ENCODE measurements at places on chromosomes 13 and 19.

GRCh38 chr19:17337675-17338432 lies 501 bp downstream of the GTPBP3 start:
- no peak for DNase-seq

DNA sequence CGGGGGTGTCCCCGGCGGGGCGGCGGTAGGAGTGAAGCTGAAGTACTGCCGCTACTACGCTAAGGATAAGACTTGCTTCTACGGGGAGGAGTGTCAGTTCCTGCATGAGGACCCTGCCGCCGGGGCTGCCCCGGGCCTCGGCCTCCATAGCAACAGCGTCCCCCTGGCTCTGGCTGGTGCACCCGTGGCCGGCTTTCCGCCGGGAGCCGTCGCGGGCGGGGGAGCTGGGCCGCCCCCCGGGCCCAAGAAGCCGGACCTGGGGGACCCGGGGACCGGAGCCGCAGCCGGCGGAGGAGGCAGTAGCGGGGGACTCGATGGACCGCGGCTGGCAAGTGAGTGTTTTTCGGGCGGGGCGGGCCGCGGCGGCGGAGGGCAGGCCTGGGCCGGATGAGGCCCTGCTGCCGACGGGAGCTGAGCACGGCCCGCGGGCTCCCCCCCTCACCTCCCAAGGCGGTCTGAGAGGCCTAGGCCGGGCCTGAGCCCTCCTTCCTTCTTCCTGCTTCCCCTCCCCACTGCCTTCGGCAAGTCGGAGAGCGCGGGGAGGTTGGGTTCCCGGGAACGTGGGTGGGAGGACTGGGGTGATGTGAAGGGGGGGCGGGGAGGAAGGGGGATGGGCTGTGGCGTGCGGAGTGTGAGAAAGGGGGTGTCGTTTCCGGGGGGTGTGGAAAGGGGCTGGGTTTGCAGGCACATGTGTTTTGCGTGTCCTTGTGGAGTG lies 568 bp downstream of the PAN3 start:
- peak; percentile 86 for DNase-seq

DNA sequence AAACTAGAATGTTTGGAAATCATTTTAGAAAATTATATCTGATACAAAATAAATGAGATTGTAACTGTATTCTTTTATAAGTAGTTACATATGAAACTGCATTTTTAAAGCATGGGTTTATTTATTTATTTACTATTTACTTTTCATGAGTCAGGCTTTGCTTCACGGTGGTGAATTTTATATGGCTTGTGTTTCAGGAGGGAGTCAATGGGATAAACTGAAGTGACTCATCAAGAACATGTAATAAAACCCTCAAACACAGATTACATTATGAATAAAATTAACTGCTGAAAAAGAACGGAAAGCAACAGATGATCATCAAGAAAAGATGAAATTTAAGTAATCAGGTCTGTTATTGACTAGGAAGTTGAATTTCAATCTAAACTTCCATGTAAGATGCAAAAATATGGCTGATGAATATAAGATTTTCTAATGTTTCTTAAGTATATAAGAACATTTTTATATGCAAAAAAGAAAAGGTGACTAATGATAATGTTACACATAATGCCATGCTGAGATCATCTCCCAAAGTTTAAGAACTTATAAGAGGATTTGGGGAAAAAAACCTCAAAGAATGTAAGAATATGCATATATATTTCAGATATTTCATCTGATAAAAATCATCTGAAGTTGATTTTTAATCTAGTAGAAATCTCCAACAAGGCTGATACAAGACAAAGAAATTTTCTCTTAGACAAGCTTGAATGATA lies 383.6 kb downstream of the SLITRK1 start:
- no peak for DNase-seq

DNA sequence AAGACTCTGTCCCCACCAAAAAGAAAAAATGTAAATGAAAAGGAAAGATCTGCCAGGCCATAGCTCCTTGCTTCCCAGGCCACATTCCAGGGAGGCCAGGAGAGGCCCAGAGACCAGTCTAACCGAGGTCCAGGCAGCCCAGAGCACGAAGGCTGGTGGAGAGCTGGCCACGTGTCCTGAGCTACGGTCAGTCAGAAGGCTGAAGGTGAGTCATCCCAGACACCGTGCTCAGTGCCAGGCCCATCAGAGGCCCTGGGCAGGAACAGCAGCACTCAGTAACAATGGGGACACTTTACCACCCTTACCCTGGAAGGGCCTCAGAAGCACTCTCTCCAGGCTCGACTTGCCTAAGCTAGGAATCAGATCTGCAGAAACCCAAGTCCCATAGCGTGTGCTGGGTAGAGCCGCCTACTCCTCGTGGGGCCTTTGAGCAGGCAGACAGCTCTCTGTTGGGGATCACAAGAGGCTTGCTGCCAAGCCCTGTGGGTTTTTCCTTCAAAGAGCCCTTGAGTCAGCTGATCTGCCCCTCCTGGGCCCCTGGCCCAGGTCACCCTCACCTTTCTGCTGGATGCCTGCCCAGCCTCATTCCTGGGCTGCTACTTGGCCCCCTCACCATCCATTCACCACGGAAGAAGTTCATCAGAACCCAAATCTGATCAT lies 11.6 kb upstream of the DNMT1 start:
- no peak for DNase-seq

DNA sequence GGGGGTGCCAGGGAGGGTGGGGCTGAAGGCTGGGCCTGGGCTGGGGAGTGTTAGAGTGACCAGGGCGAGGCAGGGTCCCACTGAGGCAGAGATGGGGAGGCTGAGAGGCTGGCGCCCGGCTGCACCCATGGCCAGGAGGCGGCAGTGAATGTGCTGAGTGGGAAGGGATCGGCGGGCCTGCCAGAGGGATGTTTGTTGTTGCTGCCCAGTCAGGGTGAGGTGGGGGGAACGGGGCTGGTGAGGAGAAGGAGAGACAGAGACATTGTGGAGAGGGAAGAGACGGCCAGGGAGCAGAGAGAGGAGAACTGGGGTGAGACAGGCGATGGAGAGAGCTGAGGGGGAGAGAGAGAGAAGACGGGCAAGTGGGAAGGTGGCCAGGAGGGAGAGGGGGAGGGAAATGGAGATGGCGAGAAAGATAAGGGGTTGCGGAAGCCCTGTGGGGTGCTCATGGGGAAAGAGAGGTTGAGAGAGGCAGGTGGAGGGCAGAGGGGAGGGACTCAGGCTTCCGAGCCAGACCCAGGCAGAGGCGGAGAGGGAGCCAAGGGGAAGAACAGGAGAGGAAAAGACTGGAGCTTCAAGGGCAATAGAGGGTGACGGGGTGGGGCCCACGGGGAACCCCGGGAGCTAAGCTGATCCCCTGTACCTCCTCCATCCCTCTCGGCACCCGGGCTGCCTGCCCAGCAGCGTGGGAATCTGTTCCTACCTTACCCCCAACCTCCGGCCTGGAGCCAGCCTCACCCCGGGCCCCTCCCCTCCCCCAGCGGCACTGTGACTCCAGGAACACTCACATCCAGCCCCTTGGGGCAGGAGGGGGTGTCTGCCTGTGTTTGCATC lies 690 bp upstream of the B3GNT8 start:
- no peak for DNase-seq

DNA sequence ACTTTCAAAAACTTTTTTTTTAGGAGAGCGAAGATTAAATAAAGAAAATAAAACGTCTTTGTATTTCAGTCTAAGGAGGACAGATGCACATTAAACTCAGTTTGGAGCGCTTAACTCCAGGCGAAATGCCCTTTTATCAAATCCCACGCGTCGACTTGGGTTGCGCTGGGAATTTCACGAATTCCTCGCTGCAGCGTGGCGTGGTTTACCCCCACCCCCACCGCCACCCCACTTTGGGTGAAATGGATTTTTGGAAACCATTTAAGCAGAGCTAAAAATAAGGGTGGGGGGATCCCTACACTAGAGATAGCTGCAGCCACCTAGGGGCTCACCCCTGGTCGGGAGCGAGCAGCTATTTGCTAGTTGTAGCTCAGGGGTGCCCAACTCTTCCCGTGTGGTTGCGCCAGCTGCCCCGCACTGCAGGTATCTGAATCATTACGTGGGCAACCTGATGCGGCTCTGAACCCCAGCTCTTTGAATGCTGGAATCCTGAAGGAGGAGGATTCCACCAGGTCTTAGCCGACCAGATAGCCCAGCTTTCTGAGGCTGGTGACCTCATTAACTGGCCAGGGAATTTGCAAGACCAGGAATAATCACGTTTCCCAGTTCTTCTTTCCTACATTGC lies 6.5 kb upstream of the TSHZ3 start:
- DNase-seq = no peak

DNA sequence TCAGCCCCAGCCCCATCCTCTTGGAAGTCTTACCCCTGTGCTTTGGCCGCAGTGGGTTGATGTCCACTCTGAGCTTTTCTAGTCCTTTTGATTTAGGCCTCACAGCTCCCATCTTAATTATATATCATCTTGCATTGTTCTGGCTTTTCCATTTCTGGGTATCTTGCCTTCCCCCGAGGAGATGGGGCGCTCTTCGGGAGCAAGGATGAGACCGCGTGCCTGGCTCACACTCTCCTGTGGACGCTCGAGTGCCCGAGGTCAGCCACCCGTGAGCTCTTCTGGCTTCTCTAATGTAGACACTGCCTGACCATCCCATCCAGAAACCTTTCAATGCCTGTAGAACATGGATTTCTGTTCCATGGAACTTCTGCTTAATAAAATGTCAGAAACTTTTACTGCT lies 53.5 kb upstream of the GPR183 start:
- no peak for DNase-seq

DNA sequence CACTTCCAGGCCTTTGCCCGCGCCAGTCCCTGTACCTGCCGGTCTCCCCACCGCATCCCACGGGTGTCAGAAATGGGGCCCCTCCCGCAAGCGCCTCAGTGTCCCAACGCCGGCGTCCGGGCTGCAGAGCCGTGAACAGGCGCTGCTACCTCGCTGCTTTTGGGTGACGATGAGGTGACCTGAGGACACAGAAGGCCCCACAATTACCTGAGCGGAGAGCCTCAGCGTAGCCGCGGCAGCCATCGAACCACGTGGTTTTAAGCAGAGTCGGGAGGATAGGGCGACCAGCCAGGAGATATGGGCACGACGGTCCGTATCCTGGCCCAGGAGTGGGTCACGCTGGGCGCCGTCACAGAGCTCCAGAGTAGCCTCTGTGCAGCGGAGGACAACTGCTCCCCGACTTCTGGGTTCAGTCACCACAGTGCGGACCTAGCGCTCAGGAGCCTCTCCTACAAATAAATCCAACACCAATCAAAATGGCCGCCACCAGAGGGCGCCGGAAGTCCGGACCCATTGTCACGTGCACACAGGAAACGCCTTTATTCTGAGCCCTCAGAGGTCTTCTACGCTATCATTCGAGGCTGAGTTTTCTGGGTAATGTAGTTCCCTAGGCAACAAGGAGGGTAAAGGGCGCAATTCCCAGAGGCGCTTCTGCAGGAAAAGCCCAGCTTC lies at the start of gene ZNF814:
ZNF814 (minus strand) TSS at position 478 of the 672 bp plus-strand sequence; CDS start at position 243, 235 bp downstream.
- peak; percentile 77 for DNase-seq

DNA sequence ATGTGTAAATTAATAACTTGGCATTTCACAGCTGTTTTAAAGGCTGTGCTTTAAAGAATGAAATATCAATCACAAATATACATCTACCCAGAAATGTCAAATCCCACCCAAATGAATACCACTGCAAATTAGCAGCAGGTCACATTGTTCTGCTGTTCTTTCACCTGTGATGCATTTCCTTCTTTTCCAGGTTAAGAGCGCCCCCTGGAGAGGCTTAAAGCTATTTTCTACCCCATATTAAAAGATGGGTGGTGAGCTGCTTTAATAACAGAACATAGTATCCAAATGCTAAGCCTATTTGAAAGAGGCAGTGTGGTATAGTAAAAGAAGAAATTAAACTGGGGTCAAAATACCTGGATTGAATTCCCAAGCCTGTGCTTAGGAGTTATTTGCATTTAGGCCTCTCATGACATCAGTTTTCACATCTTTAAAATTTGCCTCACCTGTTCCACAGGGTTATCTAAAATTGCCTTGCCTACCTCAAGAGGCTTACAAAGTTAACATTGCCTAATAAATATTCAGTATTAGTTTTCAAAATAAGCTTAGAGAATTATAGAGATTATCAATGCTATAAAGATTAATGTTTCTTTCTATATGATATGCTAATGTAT lies 396.9 kb upstream of the SLITRK5 start:
- no peak for DNase-seq

Data from left renal cortex interstitium (tissue), 4 donors.